ENCODE measurements at places on chromosomes 16 and 17. TPM values are rescaled to one million over a fixed set of nuclear protein-coding genes. Genes with fewer than 3 reads are reported as not detected.

- no peak for DNase-seq
Measured at GRCh38 chr17:11921296-11921695, 76.0 kb downstream of the ZNF18 start.

GRCh38 chr16:4488499-4488967 is 12.3 kb downstream of the HMOX2 start:
- no peak for DNase-seq

Gene FN3K
- 34.4 TPM for polyA plus RNA-seq

- DNase-seq = no peak
Measured at GRCh38 chr17:49016775-49017463, 19.7 kb downstream of the IGF2BP1 start.

Gene TRAPPC1
- 130 TPM for polyA plus RNA-seq
